Ovary (tissue), 10 donors: ENCODE measurements at places on chromosomes 6 and 20.

DNA sequence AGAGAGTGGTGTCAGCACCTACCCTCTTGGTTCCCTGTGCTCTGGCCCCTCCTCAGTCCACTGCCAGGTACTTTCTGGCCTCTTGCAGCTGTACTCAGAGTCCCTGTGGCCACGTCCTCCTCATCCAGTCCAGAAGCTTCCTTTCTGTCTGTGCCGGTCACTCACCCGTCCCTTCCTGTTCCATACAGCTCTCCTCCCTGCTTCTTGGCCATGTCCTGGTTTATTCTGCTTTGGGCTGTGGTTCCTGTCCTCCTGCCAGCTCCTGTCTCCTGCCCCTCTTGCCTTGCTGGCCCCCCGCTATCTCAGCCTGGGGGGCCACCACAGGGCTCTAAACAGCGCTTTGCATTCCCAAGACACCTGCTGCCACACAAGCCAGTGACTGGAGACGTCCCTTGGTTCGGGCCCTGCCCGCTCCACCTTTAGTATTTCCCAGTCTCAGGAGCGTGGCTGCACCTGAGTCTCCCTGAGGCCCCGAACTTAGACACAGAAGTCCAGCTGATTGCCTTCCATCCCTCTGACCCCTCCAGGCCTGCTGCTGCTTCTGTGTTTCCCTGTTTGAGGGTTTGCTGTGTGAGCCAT is 15.5 kb upstream of the RBM38 start:
- DNase-seq, result no peak

DNA sequence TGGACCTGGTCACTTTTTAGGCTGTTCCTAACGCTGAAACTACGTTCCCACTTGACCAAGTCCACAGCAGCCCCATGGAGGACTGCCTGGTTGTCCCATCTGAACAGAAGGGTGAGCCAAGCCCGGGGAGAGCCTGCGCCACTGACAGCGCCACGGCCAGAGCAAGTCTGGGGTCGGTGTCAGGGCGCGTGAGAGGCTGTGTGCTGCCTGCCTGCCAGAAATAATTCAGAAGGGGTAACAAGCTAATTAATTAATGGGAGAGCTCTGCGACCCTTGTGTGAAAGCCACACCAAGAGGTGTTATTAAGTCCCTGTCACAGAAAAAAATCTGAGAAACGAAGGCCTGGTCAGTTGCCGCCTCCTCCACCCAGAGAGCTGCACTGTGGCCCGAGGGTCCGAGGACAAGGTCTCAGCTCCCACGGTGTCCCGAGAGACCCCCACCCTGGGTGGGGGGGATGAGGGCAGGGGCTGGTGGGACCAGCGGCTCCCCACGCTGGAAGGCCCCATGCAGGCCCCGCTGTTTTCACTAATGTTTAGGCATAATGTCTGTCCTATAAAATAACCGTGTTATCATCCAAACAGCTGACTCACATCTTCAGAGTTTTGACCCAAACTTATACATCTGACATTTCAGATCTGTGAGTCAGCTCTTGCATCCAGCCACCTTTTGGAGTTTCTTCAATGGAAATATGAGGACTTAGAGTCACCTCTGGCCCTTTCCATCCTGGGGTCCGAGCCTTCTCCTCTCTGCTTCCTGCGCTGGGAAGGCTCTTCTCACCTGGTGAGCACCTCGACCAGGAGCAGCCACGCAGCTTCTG is 58.5 kb downstream of the DLL1 start:
- no peak for DNase-seq

DNA sequence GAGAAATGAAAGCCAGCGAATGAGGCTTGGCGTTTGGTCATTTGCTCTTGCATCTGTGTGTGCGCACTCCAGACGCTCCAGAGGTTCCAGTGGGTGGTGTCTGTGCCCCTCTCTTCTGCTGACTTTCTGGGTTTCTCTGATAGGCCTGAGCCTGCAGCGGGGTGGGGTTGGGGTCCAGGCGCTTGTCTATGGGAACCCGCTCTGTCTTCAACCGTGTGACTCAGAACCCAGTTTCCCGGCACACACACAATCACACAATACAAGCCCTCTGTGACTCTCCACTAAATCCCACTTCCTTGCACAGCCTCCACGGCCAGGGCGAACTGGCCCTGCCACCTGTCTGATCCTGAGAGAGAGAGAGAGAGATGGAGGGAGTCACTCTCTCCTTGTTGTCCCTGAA is 24.6 kb downstream of the RBM38 start:
- no peak for DNase-seq

DNA sequence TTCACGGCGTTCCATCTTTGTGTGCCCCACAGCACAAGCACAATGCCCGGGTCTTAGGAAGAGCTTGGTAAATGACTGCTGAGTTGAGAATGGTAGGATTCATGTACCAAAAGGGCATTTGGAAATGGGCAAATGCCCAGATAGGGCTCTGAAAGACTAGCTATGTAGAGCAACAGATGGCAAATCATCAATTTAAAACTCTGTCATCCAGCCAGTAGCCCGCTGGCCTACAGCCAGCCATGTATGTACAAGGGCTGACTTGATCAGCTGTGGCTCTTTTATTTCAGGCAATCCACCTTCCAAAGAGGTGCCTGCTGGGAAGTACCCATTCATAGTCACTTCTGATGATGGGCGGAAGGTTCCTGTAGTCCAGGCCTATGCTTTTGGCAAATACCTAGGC is 35.1 kb downstream of the NT5E start:
- no peak for DNase-seq

DNA sequence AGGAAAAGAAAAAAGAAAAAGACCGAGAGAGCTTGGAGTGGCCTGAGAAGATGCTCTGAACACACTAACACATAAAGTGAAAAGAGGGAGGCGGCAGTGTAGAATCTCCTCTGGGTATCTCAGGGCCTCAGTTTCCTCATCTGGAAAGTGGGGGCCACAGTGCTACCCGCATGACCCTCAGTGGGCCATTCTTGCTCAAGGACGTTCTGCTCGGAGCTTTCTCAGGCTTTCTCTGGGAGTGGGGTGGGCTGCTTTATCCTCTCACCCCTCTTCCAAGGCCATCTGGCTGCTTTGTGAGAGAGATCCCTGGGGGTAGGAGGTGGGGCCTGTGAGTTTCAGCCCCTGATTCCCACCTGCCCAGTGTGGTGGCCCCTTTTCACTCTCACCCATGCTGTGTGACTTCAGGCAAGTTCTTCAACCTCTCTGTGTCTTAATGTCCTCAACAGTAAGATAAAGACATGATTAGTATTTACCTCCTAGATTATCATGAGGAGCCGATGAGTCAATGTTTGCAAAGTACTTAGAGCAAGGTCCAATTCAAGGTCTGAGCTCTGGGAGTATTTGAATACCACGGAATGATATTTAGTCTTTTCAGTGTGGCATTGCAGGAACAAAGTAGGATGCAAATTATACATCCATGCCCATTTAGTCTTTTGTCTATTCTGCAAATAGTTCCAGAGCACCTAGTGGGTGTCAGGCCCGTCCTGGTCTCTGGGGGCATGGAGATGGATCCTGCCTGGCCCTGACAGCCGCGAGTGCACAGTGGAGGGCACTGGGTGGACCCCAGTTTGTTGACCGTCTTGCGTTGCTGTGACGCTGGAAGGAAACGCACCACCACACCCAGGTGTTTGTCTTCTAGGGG is 34.3 kb downstream of the SRC start:
- peak; percentile 11 for DNase-seq

DNA sequence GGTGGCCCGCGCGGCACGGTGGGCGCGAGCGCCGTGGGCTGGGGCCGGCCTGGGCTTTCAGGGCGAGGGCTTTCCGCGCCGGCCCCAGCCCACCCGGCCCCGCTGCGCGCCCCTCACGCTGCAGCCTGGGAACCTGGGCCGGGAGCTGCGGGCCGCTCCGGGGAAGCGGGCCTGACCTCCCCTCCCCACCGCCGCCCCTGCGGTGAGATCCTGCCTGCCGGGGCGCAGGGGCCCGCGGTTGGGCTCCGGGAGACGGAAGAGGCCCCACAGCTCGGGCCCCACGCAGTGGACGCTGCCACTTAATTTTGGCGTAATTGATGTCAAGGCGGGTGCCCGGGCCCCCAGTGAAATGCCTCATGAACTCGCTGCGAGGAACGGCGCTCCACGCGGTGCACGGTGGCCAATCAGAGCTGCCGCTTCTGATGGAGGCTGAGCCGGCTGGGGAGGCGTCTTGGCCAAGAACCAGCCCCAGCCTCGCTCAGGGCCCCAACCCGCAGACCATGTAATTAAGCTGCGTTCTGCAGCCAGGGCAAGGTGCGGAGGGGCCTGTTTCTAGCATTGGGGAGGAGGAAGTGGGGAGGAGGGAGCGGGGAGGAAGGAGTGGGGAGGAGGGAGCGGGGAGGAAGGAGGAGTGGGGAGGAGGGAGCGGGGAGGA is 96.1 kb upstream of the BHLHE23 start:
- no peak for DNase-seq

- no peak for DNase-seq
Measured at GRCh38 chr6:54491431-54491830, 183.2 kb downstream of the TINAG start.

GRCh38 chr6:170475118-170475517 is 78.0 kb downstream of the PSMB1 start:
- DNase-seq, result no peak

GRCh38 chr6:328136-328670 is 35.9 kb downstream of the DUSP22 start:
- no peak for DNase-seq

DNA sequence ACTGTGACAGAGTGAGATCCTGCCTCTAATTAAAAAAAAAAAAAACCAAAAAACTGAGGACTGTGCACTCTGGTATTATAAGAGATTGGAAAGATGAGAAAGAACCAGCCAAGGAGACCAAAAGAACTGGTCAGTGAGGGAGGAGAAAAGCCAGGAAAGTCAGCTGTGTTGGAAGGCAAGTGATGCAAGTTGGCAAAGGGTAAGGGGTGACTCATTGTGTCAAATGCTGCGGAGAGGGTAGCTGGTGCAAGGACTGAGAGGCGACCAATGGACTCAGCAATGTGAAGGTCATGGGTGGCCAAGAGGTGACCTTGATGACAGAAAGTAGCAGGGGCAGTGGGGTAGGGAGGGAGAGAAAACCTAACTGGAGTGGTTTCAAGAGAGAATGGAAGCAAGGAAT is 27.4 kb upstream of the LRRN4 start:
- no peak for DNase-seq

DNA sequence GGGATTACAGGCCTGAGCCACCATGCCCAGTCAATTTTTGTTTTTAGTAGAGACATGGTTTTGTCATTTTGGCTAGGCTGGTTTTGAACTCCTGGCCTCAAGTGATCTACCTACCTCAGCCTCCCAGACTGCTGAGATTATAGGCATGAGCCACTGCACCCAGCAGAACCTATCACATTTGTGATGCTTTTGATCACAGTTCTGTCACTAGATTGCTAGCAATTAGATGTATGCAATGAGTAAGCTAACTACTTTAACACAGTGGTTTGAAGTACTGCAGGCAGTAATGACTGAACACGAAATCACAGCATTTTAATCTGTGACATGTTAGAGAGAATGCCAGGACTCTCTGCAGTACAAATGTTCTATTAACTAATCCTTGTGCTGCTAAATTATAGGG is 19.6 kb upstream of the SAMHD1 start:
- no peak for DNase-seq
